Gastrocnemius medialis (tissue), 4 donors: ENCODE measurements at places on chromosomes 7 and 10. TPM values are rescaled to one million over a fixed set of nuclear protein-coding genes. Genes with fewer than 3 reads are reported as not detected.
A peak's percentile ranks its signal among the peaks of the same experiment; 100 is the strongest.

DNA sequence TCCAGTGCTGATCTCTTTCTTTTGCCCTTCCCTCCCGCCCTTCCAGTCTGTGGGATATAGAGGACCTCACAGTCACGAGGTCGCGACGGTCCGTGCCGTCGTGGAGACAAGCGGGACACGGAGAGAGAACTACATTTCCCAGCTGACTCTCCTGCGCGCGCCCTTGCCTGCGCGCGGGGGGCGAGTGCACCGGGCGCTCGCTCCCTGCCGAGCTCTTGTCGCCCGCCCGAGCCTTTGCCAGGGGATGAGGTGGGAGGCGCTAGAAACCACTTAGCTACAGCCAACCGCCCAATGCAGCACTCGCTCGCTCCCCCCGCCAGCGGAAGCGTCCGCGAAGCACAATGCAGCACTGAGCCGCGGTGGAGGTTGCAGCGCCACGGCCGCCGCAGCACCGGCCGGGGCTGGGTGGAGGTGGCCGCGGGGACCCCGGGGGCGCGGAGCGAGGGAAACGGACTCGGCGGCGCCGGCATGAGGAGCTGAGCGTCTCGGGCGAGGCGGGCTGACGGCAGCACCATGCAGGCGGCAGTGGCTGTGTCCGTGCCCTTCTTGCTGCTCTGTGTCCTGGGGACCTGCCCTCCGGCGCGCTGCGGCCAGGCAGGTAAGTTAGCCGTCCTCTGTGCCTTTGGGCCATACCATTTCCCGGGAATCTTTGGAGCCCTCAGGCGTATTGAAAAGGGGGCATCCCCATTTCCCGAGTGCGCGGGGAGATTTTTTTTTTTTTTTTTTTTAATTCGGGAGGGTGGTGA is at the start of gene ADAM22:
Gene ADAM22 (plus strand): TSS at position 299 of the 746 bp plus-strand sequence. CDS start 215 bp downstream, at position 514.
- H3K36me3 ChIP-seq: no peaks in the 10 kb centered on the region
- H3K4me1 ChIP-seq: no peaks in the 10 kb centered on the region
- H3K4me3 ChIP-seq: peak within 1 kb of the TSS; percentile 64
- peak; percentile 77 for DNase-seq

- H3K4me1 ChIP-seq: peaks cover 63% of the 10 kb centered on the region
- no peaks in the 10 kb centered on the region for H3K27me3 ChIP-seq
- no peak for DNase-seq
Observed at GRCh38 chr10:122144199-122144598, 126.9 kb upstream of the BTBD16 start.

DNA sequence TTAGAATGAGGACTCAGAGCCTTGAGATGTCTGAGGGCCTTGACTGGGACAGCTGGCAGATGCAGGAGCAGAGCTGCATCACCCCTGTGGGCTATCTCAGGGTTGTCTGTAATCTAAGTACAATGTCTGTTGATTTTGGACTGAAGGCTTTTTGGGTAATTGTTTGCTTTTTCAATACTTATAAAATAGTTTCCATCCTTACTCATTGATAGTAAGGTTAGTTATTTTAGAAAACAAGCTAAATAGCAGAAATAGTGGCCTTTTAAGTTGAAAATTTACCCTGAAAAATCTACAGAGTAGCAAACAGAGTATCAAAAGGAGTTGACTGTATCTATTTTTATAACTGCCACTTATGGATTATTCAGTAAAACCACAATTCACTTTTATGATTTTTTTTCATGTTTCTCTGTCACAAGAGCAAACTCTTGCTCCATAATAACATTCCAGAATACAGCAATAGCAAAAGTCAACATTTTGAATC is 179.7 kb downstream of the CFTR start:
- H3K27me3 ChIP-seq: no peaks in the 10 kb centered on the region
- no peak overlapping the region for H3K4me3 ChIP-seq
- no peaks in the 10 kb centered on the region for H3K4me1 ChIP-seq
- no peak for DNase-seq
- no peaks in the 10 kb centered on the region for H3K36me3 ChIP-seq
- no peak overlapping the region for H3K27ac ChIP-seq

DNA sequence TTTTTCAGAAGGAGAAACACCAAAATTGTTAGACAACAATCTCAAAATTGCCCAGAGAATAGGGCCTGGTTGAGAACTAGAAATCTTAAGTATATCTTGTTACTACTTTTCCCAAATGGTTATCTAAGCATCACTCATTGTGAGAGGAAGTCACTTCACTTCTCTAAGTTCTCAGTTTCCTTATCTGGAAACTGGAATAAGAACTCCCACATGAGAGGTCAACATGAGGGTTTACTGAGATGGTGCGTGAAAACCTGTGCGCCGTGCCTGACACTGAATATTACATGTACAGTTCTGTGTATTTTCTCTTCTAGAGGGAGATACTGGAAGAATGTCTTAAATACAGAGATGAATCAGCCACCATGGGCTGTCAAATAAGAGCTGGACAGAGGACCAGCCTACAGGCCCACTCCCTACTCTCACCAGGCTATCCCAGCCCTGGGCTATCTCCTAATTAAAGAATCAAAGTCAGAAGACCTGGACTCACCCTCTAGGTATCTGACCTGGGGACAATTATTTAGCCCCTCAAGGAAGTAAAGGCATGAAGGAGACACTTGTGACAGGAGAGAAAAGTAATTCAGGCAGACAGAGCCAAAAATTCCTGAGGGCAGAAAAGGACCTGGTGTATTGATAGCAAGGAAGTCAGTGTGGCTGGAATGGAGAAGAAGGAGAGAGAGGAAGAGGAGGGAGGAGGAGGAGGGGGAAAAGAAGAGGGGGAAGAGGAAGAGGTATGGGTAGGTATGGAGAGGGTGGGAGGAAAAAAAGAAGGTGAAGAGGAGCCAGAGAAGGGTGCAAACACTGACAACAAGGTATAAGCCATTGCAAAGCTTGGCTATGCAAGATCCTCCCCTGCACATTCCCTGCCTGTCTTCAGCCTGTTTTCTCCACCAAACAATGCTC is 44.9 kb downstream of the CCDC71L start:
- H3K27me3 ChIP-seq: no peaks in the 10 kb centered on the region
- no peaks in the 10 kb centered on the region for H3K36me3 ChIP-seq
- no peak overlapping the region for H3K27ac ChIP-seq

GRCh38 chr7:140659856-140660255 is 12.9 kb upstream of the ADCK2 start:
- H3K36me3 ChIP-seq: no peaks in the 10 kb centered on the region
- no peak overlapping the region for H3K4me3 ChIP-seq
- no peaks in the 10 kb centered on the region for H3K27me3 ChIP-seq

DNA sequence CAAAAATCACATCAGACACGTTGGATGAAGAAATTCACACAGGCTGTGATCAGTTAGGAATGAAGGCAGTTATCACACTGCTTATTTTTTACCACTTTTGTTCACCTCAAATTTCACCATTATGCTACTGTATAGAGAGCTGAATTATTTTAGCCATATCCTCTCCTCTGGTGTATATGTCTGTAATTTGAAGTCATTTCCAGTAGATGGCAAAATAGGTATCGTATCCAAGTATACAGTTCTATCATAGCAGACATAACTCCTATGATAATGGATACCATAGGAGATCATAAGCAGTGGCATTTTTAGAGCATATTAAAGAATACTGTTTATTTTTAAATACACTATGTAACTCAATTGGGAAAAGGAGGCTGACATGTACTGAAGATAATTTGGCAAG is 909.7 kb downstream of the DNAJB9 start:
- H3K4me3 ChIP-seq: no peak overlapping the region
- no peak overlapping the region for H3K27ac ChIP-seq
- no peaks in the 10 kb centered on the region for H3K36me3 ChIP-seq
- DNase-seq: no peak
- H3K4me1 ChIP-seq: no peaks in the 10 kb centered on the region

GRCh38 chr10:117924820-117925219 is 121.9 kb downstream of the RAB11FIP2 start:
- H3K36me3 ChIP-seq: no peaks in the 10 kb centered on the region
- H3K4me1 ChIP-seq: no peaks in the 10 kb centered on the region
- no peak for DNase-seq

DNA sequence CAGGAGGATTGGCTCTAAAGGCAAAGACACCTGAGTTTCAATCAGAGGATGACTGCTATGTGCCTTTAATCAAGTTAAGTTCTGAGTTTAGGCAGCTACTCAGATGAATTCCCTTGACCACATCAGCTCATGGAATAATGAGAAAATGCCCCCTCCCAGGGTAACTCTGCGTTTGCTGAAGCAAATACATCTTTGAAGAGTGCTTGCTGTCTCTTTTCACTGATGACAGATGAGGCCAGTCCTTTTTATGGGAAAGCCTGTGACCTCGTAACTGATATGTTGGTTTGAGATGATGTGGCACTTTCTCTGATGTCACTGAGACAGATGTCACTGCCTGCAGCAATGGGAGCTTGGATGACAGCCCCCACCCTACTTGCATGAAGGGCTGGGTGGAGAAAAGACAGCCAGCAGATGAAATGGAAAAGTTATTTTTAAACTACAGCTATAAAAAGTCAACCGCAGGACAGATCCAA is 43.7 kb upstream of the DGKI start:
- H3K4me1 ChIP-seq: peaks cover 13% of the 10 kb centered on the region
- H3K4me3 ChIP-seq: no peak overlapping the region
- DNase-seq: peak; percentile 85
- no peaks in the 10 kb centered on the region for H3K27me3 ChIP-seq
- peak overlapping the region; percentile 79 for H3K27ac ChIP-seq

Gene CDC14C
- total RNA-seq: not detected
